ENCODE measurements at places on chromosomes 6 and 20.

- DNase-seq, result no peak
Measured at GRCh38 chr6:16688436-16688835, 72.8 kb downstream of the ATXN1 start.

GRCh38 chr20:58327211-58327610, 17.7 kb downstream of the RAB22A start:
- DNase-seq, result no peak

- no peak for DNase-seq
Measured at GRCh38 chr6:37173493-37174195, 3.7 kb downstream of the PIM1 start.

GRCh38 chr6:51213811-51214210, 395.1 kb downstream of the TFAP2B start:
- no peak for DNase-seq

- no peak for DNase-seq
Measured at GRCh38 chr20:48723308-48724264, 104.2 kb downstream of the PREX1 start.

DNA sequence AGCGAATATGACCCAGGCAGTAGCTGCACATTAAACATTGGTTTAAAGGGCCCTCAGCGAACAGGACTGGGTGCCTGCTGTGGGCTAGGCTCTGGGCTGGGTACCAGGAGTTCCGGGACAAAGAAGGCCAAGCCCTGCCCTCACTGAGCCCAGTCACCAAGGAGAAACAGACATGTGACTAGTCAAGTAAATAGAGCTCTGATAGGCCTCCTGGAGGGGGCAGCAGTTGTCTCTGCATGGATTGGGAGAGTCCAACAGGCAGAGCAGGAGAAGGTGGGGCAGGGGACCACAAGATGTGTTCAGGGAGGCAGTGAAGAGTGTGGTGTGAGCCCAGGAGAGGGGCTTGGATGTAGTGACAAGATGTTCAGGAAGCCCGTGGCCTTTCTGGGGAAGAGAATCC, 3.1 kb downstream of the HM13 start:
- DNase-seq, result no peak

- no peak for DNase-seq
Measured at GRCh38 chr6:98794307-98794842, 40.0 kb upstream of the POU3F2 start.

DNA sequence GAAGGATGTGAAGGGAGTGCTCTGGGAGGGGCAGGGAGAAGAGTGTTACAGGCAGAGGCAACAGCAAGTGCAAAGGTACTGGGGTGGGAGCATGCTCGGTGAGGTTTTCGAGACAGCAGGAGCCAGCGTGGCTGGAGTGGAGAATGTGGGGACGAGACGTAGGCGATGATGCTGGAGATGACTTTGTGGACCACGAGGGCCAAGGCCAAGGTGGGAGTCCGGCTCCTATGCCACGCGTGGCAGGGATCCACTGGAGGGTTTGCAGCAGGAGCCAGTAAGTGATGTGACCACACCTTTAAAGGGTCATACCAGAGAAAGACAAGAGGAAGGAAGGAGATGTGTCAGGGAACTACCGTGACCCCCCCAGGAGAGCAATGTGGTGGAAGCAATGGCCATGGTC, 7.3 kb downstream of the PTGIS start:
- DNase-seq, result no peak

DNA sequence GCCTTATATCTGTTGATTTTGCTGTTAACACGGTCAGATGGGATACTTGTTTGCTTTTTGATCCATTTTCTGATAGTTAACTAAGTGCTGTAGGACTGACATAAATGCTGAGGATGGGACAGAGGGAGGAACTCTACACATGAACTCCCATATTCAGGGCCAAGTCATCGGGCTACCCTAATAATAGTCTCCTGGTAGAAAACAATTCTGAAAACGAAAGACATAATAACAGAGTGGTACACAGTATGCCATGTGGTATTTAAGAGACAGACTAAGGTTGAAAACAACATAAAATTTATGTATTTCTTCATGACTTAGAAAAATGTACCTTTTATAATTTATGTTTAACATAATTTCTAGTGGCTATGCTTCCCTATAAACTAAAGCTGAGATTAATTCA, 12.0 kb downstream of the ID4 start:
- no peak for DNase-seq

GRCh38 chr20:8438748-8439147, 306.7 kb downstream of the PLCB1 start:
- no peak for DNase-seq

- DNase-seq, result peak; percentile 72
Measured at GRCh38 chr6:159595173-159595572, 97.9 kb downstream of the SOD2 start.

DNA sequence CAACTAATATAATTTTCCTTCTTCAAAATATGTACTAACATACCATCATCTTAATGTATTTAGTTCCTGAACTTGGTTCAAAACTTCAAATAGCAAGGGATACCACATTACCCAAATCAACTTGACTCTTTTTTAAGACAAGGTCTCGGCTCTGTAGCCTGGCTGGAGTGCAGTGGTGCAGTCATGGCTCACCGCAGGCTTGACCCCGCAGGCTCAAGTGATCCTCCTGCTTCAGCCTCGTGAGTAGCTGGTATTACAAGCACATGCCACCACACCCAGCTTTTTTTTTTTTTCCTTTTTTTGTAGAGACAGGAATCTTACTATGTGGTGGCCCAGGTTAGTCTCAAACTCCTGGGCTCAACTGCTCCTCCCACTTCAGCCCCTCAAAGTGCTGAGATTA, 55.9 kb upstream of the LYRM2 start:
- no peak for DNase-seq

Measured in HS-27A (cell line).